ENCODE measurements at places on chromosomes 4 and X.

DNA sequence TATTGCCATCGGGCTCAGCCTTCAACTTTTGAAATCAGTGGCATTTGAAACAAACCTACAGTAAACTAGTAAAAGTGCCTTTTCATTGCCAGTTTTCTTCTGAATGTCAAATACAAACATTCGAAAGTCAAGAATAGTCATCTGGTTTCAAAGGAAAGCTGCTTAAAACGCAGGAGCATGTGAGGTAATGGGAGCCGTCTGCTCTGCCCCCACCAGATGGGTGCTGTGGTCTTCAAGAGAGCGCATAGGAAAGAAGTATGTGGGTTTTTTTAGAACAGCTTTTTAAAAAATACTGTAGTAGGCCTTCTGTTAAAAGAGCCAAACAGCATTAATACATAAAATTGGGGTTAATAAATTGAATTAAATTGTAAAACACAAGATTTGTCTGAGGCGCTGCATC is 88.6 kb downstream of the STOX2 start:
- no peak for DNase-seq

GRCh38 chr4:66741081-66741480 is 804.2 kb downstream of the CENPC start:
- DNase-seq = no peak

GRCh38 chr4:124946696-124947095 is 234.2 kb upstream of the ANKRD50 start:
- DNase-seq = no peak

DNA sequence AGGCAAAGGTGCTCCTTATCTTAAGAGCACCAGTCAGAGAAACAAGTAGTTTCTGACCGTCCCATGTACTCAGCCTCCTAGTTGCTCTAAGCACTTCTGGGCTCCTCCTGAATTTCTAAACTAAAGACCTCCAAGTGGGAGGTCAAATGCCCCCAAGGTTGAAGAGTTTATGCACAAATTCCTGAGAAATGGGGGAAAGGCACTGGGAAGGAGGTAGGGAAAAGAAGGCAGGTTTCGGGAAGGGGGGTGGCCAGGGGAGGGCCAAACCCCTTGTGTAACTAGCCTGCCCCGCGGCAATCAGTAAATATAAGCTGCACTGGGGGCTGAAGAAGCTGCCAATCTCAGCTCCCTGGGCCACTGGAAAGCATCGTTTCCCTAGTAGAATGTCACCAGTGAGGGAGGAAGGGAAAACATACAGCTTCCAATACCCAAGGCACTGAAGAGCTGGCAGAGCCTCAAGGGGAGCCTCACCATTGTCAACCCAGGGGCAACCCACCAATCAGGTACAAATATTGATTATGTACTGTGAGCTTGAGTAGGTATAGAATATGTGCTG is 3.4 kb downstream of the FOXO4 start:
- no peak for DNase-seq

GRCh38 chr4:88982757-88983156 is 74.2 kb downstream of the FAM13A start:
- no peak for DNase-seq

DNA sequence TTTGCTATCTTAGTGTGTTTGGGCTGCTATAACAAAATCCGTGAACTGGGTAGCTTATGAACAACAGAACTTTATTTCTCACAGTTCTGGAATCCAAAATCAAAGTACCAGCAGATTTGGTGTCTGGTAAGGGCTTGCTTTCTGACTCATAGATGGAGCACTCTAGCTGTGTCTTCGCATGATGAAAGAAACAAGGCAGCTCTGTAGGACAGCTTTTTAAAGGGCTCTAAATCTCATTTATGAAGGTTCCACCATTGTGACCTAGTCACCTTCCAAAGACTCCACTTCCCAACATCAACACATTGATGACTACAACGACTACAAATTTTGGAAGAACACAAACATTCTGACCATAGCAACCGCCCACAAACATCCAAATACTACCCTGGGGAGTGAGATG is 158.6 kb upstream of the LCORL start:
- DNase-seq = no peak

GRCh38 chrX:1529328-1529727 is 7.7 kb downstream of the P2RY8 start:
- no peak for DNase-seq

DNA sequence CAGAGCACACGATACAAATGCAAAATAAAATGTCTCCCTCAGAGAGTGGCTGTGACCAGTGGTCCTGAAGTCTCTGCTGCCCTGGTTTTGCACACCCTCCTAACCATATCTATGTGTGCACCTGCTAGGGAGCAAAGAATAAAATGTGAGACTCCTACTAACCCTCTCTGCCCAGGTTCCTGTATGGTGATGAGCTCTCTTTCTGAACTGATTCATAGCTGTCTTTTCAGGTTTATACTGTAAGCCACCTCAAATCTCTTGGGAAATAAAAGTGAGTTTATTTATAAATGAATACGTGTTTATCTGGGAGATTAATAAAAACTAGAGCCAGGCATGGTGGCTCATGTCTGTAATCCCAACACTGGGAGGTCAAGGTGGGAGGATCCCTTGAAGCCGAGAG is 126.0 kb upstream of the RBPJ start:
- DNase-seq = no peak

DNA sequence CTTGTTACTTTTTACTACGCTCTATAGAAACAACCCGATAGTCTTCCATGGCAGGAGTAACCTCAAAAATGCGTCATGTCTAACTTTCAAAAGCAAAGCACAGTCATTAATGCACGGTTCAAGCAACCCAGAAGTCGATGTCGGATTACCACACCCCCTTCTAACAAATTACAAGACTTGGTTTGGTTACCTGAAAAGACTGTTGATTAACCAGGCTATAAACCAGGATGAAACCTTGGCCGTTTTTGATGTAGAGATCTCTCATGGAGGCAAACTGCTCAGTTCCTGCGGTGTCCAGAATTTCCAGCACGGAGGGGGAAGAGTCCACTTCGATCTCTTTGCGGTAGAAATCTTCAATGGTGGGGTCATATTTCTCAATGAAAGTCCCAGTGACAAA is 2.4 kb downstream of the RAP2C start:
- no peak for DNase-seq

DNA sequence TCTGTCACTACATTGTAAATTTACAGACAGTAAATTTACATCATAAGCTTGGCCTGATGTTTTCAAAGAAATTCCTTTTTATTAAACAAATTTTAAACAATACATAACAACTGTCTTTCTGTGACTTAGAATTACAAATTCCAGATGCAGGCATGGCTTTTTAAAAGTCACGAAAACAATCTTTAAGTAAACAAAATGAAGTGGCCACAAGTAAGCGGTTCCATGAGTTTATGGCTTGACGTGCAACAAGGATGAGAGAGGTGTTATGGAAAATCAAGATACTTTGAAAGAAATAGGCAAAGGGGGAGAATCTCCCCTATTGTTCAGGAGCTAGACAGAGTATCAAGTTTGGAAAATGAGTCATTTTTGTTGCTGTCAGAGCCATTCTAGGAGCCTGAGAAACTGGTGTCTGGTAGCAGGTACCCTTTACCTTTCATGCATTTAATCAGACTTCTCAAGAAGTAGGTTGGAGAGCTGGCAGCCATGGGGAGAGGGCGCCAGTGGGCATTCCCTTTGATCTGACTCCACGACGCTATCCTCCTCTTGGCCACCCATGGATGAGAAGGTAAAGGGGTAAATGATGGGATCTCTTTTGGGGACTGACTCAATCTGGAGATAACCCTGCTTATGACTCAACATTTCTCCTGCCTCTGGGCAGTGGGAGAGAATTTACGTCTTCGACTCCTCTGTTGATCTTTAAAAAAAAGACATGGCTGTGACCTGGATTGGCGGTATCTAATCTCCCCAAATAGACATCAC is 217.2 kb downstream of the SPRY1 start:
- no peak for DNase-seq

DNA sequence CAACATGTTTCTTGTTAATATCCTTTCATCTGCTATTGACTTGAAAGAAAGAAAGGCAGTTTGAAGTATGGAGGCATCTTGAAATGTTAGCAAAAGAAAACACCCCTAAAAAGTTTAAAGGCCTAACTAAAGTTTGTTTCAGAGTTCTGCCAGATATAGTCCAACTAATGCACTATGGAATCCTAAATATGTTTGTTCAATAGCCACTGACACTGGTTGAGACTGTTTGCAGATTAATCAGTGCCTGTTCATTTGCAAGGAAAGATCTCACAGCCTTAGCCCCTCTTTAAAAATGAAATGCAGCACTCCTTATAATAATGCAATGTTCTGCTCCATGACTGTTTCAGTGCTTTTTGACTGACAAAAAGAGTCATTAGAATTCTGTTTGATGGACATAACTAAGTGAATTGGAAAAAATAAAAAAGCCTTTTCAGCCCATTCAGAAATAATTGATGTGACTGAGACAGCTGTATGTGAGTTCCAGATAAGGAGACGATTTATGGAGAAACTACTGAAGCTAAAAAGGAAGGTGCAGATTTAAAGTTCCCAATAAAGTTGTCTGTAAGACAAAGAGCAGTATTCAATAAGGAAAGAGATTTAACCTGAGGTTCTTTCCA is 192.0 kb downstream of the PCDH7 start:
- DNase-seq = no peak

DNA sequence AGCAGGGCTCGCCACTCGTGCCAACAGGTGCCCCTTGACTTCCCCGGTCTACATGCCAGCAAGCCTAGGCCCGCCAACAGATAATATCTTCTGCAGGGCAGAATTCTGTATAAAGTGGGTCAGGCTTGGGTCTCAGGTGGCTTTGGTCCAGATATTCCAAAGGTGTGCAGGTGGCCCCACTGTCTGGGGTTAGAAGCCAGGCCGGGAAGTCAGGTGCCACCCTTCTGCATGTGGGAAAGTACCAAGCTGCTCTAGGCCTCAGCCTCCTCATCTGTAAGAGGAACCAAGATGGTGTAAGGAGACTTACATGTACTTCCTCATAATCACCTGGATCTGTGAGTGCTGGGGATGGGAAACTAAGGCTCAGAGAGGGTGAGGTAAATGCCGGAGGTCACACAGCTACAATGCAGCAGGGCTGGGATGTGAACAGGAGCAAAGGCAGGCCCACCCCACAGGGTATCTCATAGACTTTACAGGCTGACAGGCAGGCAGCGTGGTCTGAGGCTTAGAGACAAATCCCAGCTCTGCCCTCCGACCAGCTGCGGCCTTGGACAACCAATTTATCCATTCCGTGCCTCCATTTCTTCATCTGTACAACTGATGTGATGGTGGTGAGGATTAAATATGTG is 35.9 kb downstream of the WDR1 start:
- DNase-seq = no peak

GRCh38 chrX:1246816-1247215 is 21.8 kb upstream of the CSF2RA start:
- DNase-seq = peak; percentile 30
